ENCODE measurements at places on chromosomes 12 and 14. TPM values are rescaled to one million over a fixed set of nuclear protein-coding genes. Genes with fewer than 3 reads are reported as not detected.

Gene PLEK2
- total RNA-seq = not detected

Gene BDKRB1
- total RNA-seq = not detected

Gene SPIC
- total RNA-seq = not detected

Gene HELB
- 2.5 TPM for total RNA-seq

Gene OR6C65
- not detected for total RNA-seq

Gene KCNH3
- 0.35 TPM for total RNA-seq

Gene ATL1
- total RNA-seq = 7.4 TPM

Gene CRIP1
- 34.1 TPM for total RNA-seq

Gene PITPNM2
- total RNA-seq = 10.1 TPM

DNA sequence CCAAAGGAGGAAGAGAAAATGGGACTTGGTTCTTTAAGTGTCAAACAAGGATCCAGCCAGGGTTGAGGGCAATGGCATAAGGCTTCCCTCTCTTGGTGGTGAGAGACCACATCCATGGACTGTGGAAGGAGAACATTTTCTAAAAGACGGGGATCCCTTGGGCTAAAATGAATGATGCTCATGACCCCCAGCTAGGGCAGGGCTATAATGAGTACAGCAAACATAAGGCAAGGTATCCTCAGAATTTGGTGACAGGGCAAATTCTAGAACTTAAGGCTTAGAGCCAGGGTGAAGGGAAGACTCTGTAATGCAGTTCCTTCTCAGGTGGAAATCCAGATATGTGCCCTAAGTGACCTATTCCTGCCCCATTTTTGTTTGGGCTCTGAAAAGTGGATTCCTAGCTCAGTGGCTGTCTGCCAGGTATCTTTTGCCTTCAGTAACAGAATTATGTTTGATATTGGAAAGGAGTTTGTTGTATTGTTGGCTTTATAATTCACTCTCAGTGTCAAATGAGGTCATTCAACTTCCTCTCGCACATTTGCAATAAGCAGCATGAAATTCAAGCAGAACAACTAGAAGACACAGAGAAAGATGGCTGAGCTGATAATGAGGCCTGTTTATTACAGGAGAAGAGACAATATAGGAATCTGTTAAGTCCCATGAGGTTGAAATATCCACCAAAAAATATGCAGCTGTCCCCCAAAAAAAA, 76.8 kb downstream of the DAD1 start:
- H3K27me3 ChIP-seq = no peaks in the 10 kb centered on the region
- H3K36me3 ChIP-seq = no peaks in the 10 kb centered on the region
- no peak overlapping the region for H3K4me3 ChIP-seq
- H3K27ac ChIP-seq = no peak overlapping the region

GRCh38 chr14:31080056-31080455, 53.9 kb upstream of the STRN3 start:
- H3K27me3 ChIP-seq = no peaks in the 10 kb centered on the region
- H3K27ac ChIP-seq = peak overlapping the region; percentile 69
- peaks cover 16% of the 10 kb centered on the region for H3K4me1 ChIP-seq
- peaks cover 4% of the 10 kb centered on the region for H3K36me3 ChIP-seq
- H3K4me3 ChIP-seq = no peak overlapping the region
- no peak for DNase-seq

DNA sequence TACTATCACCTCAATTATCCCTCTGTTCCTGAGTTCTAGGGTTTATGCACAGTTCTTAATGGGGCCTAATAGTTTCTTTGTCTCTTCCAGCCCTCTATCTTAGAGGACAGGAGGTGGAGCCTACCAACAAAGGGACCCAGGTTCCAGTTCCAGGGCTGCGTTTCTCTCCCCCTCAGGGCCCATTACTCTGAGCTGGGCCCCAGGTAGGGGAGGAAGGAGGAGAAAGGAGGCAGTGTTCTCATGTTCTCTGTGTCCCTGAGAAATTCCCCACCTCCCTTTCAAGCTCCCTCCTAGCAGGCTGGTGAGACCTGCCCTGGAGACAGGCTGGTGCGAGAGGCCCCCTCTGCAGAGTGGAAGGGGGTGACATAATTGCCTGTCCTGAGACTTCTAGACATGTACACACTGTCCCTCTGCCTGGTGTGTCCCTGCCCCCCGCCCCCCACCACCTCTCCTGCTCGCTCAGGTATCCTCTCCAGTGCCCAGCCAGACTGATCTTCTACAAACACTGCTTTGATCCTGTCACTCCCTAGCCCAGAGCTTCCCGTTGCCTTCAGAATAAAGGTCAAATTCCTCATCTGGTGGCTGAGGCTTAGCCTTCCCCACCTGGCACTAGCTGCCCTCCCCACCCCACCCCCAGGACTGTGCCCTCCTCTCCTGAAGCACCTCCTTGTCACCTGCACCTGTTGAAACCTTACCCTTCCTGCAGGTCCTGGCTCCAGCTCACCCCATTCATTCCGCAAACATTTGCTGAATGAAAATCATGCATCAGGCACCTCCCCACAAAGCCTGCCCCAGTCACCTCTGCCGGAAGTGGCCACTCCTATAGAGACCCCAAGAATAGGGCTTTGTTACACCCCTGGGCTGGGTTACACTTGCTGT, 21.1 kb upstream of the KRT8 start:
- H3K27ac ChIP-seq = peak overlapping the region; percentile 79
- H3K36me3 ChIP-seq = no peaks in the 10 kb centered on the region
- H3K27me3 ChIP-seq = no peaks in the 10 kb centered on the region
- no peak for DNase-seq
- H3K4me1 ChIP-seq = peaks cover 47% of the 10 kb centered on the region

DNA sequence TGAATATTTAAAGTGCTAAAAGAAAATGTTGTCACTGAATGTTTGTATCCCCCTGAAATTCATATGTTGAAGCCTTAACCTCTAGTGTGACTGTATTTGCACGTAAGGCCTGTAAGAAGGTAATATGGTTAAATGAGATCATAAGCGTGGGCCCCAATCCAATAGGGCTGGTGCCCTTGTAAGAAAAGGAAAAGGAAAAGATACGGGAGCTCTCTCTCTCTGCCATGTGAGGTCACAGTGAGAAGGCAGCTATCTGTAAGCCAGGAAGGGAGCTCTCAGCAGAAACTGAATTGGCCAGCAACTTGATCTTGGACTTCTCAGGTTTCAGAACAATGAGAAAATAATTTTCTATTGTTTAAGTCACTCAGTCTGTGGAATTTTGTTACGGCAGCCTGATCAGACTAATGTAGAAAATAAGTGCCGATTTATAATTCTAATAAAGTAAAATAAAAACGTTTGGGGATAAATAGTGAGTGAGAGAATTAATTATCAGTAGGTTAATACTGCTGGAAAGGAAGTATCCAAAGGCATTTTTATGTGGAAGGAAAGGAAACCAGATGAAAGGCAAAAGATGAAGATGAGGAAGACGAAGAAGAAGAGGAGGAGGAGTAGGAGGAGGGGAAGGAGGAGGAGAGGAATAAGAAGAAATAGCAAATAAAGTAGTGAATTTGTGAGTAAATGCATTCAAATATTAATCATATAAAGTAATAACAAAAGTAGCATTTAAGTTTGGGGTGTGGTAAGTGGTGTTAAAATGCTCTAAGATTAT, 188.5 kb upstream of the KRR1 start:
- H3K27me3 ChIP-seq = no peaks in the 10 kb centered on the region
- peaks cover 3% of the 10 kb centered on the region for H3K36me3 ChIP-seq

GRCh38 chr12:57340104-57340503, 89.1 kb upstream of the STAC3 start:
- peaks cover 15% of the 10 kb centered on the region for H3K4me1 ChIP-seq
- no peaks in the 10 kb centered on the region for H3K27me3 ChIP-seq

- H3K4me1 ChIP-seq = no peaks in the 10 kb centered on the region
- no peak overlapping the region for H3K27ac ChIP-seq
- no peak overlapping the region for H3K4me3 ChIP-seq
- peaks cover 22% of the 10 kb centered on the region for H3K27me3 ChIP-seq
These were observed 7.7 kb upstream of the SLC6A15 start for GRCh38 chr12:84920331-84920730.

- H3K4me1 ChIP-seq = no peaks in the 10 kb centered on the region
- DNase-seq = no peak
- no peak overlapping the region for H3K4me3 ChIP-seq
- peaks cover 25% of the 10 kb centered on the region for H3K27me3 ChIP-seq
- H3K36me3 ChIP-seq = no peaks in the 10 kb centered on the region
- no peak overlapping the region for H3K27ac ChIP-seq
These were observed 70.3 kb upstream of the DBX2 start for GRCh38 chr12:45121224-45121623.

- DNase-seq = no peak
- no peak overlapping the region for H3K4me3 ChIP-seq
- no peak overlapping the region for H3K27ac ChIP-seq
- no peaks in the 10 kb centered on the region for H3K36me3 ChIP-seq
- H3K4me1 ChIP-seq = peaks cover 29% of the 10 kb centered on the region
- no peaks in the 10 kb centered on the region for H3K27me3 ChIP-seq
These were observed 127.2 kb downstream of the OTOGL start for GRCh38 chr12:80226576-80226975.

DNA sequence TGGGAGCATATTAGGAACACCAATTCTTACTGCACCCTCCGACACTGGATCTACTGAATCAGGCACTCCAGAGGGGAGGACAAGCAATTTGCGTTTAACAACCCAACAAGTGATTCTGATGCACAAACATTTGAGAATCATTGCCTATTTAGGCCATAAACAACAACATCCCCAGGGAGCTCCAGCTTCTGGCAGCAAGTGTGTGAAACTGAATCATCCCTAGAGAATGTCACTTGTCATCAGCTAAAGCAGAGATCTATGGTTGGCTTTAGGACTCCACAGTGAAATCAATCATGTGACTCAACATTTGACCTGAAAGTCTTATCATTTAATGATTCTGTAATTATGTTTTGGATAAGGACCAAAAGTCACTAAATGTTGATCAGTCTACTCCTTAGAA, 505.0 kb upstream of the FLRT2 start:
- H3K27ac ChIP-seq = no peak overlapping the region
- no peak overlapping the region for H3K4me3 ChIP-seq
- H3K27me3 ChIP-seq = no peaks in the 10 kb centered on the region
- DNase-seq = no peak

- H3K27me3 ChIP-seq = no peaks in the 10 kb centered on the region
- H3K4me1 ChIP-seq = peaks cover 16% of the 10 kb centered on the region
- peaks cover 2% of the 10 kb centered on the region for H3K36me3 ChIP-seq
These were observed 1154.7 kb upstream of the FLRT2 start for GRCh38 chr14:84375235-84375634.

DNA sequence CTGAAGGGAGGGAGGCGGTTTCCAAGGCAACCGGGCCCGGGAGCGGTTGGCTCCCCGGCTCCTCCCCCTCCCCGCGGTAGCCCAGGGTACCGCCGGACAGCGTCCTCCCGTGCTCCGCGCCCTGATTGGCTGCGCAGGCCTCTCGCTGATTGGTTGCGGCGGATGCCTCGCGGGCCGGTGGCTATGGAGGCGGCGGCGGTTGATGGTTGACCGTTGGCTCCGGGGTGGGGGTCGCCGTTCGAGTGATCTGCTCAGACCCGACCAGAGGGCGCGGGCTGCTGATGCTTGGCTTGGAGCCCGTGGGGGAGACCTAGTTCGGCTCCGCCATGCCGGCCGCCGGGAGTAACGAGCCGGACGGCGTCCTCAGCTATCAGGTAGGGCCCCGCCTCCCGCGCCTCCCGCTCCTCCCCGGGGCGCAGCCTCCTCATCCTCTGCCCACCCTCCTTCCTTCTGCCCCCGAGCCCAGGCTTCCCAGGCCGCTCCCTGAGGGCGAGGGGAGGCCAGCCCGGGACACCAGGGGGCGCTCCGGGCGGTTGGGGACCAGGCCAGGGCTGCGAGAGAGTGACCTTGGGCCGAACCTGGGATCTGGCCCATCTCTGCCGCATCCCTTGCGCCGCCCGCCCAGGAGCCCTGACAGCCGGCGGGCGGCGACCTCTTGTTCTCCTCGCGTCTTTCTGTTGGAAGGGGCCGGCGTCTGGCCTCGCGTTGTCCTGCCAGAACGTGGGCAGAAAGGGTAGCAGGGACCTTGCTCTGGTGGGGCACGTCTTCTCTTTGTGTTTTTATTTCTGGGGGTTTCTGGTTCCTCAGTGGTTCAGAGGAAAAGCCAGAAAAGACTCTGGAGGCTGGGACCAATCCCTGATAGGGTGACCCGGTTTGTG, at the start of gene SLC4A8:
TSS of gene SLC4A8 (plus strand) at position 170 of the 878 bp plus-strand sequence. CDS start at position 327, 157 bp downstream.
- H3K36me3 ChIP-seq = no peaks in the 10 kb centered on the region
- peak within 1 kb of the TSS; percentile 74 for H3K4me3 ChIP-seq
- peaks cover 3% of the 10 kb centered on the region for H3K27me3 ChIP-seq

GRCh38 chr14:58628406-58628805, 9.4 kb upstream of the DACT1 start:
- H3K4me1 ChIP-seq = peaks cover 11% of the 10 kb centered on the region
- H3K27ac ChIP-seq = no peak overlapping the region
- H3K4me3 ChIP-seq = no peak overlapping the region

- H3K27me3 ChIP-seq = no peaks in the 10 kb centered on the region
- H3K4me3 ChIP-seq = no peak overlapping the region
- peaks cover 2% of the 10 kb centered on the region for H3K4me1 ChIP-seq
- no peaks in the 10 kb centered on the region for H3K36me3 ChIP-seq
- H3K27ac ChIP-seq = no peak overlapping the region
These were observed 115.6 kb downstream of the CCER1 start for GRCh38 chr12:90839346-90839745.

DNA sequence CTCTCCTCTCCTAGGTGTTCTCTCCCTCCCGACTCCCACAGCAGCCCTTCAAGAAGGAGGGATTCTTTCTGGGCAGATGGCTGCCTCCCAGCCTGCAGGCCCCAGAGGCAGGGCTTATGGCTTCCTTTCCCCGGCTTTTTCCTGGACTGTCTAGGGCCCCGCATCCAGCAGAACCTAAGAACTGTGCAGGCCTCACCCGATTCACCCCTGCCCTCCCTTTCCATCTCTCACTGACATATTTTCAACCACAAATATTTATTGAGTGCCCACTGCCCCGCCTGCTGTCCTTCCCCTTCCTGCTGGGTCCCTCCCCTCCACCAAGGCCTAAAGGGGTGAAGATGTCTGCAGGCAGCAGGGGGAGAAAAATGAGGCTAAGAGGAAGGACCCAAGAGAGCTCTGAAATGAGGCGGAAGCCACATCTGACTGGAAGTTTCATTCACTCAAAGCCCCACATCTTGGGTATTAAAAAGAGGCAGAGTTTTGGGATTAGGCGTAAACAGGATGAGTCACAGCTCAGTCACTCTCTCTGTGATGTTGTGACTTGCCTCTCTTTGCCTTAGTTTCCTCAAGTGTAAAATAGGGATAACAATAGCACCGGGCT, 2.9 kb downstream of the SCNN1A start:
- H3K36me3 ChIP-seq = no peaks in the 10 kb centered on the region
- peak overlapping the region; percentile 96 for H3K27ac ChIP-seq
- no peaks in the 10 kb centered on the region for H3K27me3 ChIP-seq
- DNase-seq = no peak
- peaks cover 81% of the 10 kb centered on the region for H3K4me1 ChIP-seq
- peak overlapping the region; percentile 7 for H3K4me3 ChIP-seq

DNA sequence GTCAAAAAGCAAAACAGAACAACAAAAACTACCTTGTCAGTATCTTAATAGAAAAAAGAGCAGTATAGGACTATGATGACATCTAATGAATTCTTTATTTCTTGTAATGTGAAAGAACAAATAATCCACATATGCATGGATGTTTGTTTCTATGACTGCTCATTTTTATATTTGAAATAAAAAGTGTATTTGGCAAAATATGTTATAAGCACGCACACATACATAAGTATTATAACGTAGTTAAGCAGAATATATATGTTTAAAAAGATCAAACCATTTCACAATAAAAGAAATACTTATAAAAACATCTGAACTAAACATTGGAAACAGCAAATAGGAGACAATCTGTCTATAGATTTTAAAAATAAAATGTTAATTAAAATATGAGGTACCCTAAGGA, 74.8 kb downstream of the MIPOL1 start:
- no peak overlapping the region for H3K4me3 ChIP-seq
- H3K36me3 ChIP-seq = peaks cover 5% of the 10 kb centered on the region
- no peaks in the 10 kb centered on the region for H3K4me1 ChIP-seq
- H3K27ac ChIP-seq = no peak overlapping the region
- no peak for DNase-seq

- no peaks in the 10 kb centered on the region for H3K36me3 ChIP-seq
- H3K4me1 ChIP-seq = no peaks in the 10 kb centered on the region
- no peak overlapping the region for H3K27ac ChIP-seq
- no peak for DNase-seq
- H3K27me3 ChIP-seq = no peaks in the 10 kb centered on the region
These were observed 1322.3 kb upstream of the TMEM132C start for GRCh38 chr12:126944684-126945083.

Data from osteocyte (in vitro differentiated cells).